ENCODE measurements at places on chromosomes 5 and 9.

DNA sequence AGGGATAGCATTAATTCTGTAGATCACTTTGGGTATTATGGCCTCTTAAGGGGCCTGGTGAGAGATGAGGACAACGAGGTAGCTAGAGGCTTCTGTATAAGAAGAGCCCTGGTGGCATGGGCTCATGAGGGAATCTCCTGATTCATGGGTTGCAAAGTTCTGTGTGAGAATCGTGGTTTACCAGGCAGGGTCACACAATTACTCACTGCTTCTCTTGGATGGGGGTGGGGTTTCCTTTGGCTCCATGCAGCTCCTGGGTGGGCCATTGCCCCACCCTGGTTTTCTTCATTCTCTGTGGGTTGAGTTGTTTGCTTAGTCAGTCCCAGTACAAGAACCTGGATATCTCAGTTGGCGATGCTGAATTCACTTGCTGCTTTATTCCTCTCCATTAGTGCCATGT, 30.9 kb upstream of the TNFSF15 start:
- no peak for DNase-seq

- DNase-seq: no peak
Measured at GRCh38 chr5:108523360-108523759, 141.5 kb upstream of the FBXL17 start.

DNA sequence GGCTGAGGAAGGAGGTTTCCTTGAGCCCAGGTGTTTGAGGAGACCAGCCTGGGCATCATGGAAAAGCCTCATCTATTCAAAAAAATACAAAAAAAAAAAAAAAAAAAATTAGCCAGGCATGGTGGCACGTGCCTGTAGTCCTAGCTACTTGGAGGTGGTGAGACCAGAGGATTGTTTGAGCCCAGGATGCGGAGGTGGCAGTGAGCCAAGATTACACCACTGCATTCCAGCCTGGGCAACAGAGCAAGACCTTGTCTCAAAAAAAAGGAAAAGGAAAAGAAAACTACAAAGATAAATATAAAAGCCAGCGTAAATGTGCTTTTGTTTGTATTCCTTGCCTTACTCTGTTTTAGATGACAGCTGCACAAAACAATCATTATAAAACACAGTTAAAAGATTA, 2249.2 kb upstream of the C9orf72 start:
- no peak for DNase-seq

DNA sequence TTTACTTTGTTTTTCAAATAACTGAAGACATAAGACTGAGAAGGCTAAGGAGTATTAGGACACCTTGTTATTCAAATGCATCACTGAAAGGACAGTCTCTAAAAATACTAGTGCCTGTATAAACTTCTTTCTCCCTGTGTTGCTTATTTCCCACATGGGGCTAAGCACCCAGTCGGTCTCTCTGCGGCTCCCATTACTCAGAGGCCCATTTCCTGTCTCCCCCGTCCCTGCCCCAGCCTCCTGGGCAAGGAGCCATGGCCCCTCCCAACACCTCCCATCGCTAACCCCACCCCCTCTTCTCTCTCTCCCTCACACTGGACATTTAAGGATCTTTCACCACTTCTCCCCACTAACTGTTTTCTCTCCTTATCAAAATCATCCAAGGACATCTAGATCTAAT, 81.9 kb downstream of the EBF1 start:
- no peak for DNase-seq

- DNase-seq: no peak
Measured at GRCh38 chr5:85049020-85049419, 664.3 kb upstream of the EDIL3 start.

Measured in T47D (cell line).